Activated naive CD4-positive, alpha-beta T cell treated with Interleukin-2 at 50 U/mL for 16 hours (primary cell): ENCODE measurements at places on chromosomes 1 and 21.

DNA sequence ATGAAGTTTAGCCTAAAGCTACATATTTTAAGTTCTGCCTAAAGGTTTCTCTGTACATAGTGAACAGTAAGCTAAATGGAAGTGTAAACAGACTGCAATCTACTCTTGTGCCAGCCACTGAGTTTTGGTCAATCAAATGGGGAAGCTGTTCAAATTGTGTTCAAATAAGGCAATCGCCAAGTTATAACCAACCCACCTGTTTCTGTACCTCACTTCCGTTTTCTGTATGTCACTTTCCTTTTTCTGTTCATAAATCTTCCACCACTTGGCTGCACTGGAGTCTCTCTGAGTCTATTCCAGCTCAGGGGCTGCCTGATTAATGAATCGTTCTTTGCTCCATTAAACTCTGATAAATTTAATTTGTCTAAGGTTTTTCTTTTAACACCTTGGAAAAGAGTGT, 10.8 kb upstream of the THEM4 start:
- DNase-seq: no peak

GRCh38 chr1:6241887-6242740, 1.9 kb upstream of the HES3 start:
- DNase-seq: no peak

- no peak for DNase-seq
These were observed 37.7 kb downstream of the CEP170 start for GRCh38 chr1:243217349-243217748.

- no peak for DNase-seq
These were observed 54.4 kb upstream of the SCAF4 start for GRCh38 chr21:31786164-31786920.

- DNase-seq: no peak
These were observed 465.6 kb upstream of the ADGRL4 start for GRCh38 chr1:79472067-79472656.

- no peak for DNase-seq
These were observed 60.7 kb downstream of the DIPK1A start for GRCh38 chr1:92900539-92900938.

GRCh38 chr1:50750021-50750619, 209.9 kb downstream of the FAF1 start:
- no peak for DNase-seq

DNA sequence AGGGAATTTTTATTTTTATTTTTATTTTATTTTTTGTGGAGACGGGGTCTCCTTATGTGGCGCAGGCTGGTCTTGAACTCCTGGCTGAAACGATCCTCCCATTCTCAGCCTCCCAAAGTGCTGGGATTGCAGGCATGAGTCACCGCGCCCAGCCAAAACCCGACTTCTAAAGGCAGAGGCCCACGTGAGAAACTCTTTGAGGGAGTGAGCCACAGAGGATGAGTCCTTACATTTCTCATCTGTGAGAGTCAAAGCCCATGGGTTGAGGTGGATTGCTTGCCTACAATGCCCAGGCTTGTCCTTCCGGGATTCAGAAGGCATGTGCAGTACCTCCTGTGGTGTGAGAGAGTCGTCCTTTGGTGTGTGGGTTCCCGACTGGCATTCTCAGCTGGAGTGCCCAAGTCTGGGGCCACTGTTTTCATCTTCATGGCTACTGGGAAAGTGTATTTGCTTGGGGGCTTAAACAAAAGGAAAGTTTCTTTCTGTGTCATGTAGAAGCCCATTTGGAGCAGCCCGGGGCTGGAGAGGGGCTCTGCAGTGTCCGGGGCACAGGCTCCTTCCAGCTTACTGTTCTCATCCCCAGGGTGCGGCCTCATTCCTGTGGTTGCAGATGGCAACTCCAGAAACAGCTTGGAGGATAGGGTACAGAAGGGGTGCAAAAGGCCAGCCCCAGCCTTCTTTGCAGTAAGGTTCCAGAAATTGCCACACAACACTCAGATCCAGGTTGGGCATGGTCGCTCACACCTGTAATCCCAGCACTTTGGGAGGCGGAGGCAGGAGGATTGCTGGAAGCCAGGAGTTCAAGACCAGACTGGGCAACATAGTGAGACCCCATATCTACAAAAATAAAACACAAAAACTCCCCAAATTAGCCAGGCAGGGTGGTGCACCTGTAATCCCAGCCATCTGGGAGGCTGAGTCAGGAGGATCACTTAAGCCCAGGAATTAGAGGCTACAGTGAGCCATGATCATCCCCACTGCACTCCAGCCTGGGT, 29.4 kb upstream of the CSF3R start:
- no peak for DNase-seq

DNA sequence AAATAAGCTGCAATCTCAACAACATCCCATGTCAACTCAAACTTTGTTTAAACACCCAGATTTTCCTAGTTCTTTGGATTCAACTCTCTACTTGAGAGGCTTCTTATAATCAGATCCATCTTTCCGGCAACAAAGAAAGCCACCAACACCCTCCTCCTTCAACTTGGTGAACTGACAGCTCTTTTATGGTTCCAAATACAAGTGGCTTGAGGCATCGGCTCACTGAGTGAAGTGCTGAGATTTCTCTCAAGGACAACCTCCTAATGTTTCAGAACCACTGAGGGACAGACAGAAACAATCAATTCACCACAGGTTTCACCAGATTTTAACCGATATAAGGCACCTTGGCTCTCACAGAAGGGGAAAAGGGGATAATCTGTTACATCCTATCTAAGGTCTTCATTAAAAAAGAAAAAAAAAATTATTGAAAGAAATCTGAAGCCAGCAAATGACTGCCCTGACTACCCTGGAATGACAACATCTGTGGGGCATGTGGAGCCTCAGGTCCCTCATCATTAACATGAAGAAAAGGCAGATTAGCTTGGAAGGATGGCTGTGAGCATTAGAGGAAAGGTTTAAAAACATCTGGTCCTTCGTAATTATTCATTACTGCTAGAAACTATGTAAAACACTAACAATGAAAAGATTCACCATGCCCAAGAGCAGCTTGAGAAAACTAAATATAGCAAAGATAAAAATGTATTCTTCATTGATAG, 50.9 kb downstream of the PTPN14 start:
- no peak for DNase-seq

DNA sequence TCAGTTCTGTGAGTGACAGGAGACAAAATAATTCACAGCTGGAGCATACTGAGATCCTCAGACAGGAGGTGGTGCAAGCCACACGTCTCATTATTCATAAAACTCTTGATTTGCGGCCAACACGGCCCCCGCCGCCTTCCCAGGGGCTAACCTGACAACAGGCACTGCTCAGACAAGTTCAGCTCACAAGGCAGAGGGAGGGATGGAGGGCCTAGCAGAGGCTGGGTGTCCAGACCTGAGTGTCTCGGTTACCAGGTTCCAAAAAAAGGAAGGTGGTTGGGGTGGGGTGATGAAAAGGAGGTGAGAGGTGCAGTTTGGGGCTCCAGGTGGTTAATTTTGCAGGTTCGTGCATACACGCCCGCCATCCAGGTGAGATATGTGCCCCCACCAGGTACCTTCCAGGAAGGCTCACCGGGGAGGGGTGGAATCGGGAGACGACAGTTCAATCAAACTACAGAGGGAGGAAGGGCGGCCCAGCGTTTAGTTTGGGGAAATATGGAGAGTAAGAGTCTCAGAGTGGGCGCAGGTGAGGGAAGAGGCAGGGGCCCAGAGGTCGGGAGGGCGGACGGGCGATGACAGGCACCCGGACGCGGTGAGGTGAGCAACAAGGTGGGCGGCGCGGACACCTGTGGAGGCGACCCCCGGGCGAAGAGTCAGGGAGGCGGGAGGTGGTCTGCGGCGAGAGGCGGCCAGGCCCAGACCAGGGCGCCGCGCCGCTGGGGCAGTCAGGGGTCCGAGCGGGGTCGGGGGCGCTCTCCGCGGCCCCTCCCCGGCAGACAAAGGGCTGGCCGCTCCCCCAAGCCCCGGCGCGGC, 629 bp downstream of the CTNNBIP1 start:
- peak; percentile 50 for DNase-seq

- no peak for DNase-seq
These were observed 5.2 kb downstream of the C1orf21 start for GRCh38 chr1:184392067-184392466.

DNA sequence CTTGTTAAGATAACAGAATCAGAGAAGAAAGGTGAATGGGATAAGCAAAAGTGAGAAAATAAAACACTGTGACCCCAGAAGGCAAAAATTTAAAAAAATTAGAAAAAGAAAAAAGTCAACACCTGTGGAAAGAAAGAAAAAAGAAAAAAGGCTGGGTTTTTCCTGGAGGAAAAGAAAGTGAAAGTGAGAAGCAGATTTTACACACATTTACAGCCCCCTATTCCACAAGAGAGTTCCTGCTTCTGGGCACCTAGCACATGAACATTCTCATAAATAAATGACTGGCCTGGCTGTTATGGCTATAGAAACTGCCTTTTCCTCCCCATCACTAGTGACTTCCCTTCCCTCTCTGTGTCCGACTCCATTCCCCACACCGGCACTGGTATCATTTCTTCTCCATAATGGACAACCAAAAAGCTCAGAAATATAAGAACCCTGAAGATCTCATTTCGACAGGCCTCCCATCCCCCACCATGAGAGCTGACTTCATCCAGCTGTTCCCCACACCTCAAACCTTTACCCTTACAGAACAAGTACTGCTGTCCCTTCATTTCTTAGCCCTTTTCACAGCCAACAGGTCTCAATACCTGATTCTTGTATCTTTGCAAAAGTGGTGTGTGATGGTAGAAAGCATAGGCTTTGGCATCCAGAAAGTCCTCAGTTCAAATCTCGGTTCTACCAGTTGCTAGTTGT, 12.6 kb downstream of the MTF1 start:
- no peak for DNase-seq

DNA sequence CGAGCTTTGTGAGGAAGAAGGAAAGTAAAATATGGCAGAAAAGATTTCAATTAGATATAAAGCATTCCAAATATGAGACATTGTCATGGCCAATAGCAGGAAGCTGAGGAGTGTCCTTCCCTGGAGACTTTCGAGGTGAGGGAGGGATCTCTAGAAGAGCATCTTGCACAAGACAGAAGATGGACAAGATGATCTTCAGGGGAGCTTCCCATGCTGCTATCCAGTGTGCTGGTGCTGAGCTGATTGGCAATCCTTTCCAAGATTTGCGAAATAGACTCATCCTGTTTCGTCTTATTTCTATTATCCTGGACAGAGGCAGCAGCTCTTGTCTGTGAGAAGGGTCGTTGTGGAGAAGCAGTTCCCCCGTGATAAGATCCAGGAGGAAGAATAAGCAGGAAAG, 342.0 kb upstream of the CAMK1G start:
- DNase-seq: no peak

- no peak for DNase-seq
These were observed 32.9 kb downstream of the TENT5C start for GRCh38 chr1:117638759-117639158.

GRCh38 chr1:237141502-237141901, 99.5 kb downstream of the RYR2 start:
- DNase-seq: no peak

DNA sequence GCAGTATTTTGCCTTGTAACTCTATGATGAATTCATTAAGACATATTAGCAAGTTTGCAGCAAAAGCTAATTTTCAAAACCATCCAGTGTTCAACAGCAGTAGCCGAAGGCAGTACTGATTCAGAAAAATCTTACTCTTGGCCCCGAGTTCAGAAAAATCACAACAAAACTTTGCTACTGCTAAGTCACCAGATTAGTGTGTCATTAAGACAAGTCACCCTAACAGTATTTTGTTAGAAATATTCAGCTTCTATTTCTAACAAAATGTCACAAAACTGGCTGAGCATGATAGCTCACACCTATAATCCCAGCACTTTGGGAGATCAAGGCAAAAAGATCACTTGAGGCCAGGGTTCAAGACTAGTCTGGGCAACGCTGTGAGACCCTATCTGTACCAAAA, 8.2 kb downstream of the GTF2B start:
- DNase-seq: no peak

DNA sequence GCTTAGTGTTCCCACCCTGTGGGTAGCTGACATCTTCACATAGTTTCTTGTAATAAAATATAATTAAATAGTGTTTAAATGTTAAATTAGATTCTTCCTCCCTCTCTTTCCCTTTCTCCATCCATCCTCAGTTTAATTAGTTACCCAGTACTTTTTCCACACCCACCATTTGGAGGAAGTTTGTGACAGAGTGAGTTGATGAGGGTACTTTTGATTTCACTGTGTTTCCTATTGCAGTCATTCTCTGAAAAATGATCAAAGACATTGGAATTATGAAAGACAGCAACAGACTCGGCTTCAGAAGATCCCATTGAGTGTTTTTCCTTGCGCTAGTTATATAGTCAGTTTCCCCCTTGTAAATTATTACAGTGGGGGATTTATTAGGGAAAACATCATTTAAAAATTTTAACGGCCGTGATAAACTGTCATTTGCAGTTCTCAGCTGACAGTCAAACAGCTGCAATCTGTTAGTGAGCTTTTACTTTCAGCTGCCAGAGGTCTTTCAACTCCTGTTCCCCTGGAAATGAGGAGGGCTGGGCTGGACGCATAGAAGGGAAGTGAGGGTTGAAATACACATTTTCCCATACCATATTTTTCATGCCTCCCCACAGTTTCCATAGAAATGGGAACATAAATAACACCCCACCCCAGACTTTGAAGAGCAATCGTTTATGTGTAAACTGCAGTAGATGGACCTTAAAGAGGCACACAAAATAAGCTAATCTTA, 61.3 kb upstream of the CACYBP start:
- no peak for DNase-seq

- no peak for DNase-seq
These were observed 21.3 kb upstream of the KCNQ4 start for GRCh38 chr1:40762144-40762923.

GRCh38 chr1:66809736-66810326, 8.8 kb upstream of the INSL5 start:
- no peak for DNase-seq

- DNase-seq: no peak
These were observed 67.2 kb upstream of the PARP1 start for GRCh38 chr1:226475142-226475511.

- no peak for DNase-seq
These were observed 714.1 kb upstream of the ADAMTS5 start for GRCh38 chr21:27681038-27681437.

DNA sequence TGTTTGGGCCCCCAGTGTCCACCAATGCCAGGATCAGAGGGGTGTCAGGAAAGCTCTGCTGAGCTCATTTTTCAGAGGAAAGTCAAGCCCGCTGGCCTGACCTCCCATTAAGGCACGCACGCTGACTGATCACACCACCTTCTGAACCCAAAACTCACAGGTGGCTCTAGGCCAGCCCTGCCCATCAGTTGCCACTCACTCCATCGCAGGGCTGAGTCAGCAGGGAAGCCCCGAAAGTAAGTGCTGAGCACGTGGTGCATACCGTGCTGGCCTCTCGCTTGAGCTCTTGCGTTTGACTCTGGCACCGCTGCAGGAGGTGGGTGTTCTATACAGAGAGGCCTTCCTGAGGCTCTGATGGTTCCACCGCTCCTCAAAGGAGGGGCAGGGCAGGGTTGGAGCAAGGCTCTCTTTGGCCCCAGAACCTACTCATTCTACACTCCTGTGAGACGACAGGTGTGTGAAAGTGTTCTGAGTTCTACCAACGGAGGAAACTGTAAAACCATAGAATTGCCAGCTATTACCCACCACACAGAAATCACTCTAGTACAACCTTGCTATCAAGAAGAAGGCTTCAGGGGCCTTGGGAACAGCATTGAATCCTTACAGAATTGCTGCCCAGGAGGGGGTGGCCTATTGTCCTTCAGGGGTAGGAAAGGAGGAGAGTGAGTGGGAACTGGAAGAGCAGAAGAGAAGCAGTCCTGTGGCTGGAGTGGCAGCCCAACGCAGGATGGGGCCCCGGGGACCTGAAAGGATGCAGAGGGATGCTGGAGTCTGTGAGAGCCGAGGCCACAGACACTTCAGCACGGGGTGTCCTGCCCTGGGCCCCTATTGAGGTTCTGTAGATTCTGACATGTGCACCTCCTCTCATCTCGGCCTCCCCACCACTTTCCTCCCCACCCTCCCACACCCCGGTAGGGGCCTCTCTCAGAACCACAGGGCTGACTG, 214.7 kb upstream of the EDN2 start:
- peak; percentile 23 for DNase-seq
